ENCODE measurements at places on chromosomes 2 and 18. TPM values are rescaled to one million over a fixed set of nuclear protein-coding genes. Genes with fewer than 3 reads are reported as not detected.

DNA sequence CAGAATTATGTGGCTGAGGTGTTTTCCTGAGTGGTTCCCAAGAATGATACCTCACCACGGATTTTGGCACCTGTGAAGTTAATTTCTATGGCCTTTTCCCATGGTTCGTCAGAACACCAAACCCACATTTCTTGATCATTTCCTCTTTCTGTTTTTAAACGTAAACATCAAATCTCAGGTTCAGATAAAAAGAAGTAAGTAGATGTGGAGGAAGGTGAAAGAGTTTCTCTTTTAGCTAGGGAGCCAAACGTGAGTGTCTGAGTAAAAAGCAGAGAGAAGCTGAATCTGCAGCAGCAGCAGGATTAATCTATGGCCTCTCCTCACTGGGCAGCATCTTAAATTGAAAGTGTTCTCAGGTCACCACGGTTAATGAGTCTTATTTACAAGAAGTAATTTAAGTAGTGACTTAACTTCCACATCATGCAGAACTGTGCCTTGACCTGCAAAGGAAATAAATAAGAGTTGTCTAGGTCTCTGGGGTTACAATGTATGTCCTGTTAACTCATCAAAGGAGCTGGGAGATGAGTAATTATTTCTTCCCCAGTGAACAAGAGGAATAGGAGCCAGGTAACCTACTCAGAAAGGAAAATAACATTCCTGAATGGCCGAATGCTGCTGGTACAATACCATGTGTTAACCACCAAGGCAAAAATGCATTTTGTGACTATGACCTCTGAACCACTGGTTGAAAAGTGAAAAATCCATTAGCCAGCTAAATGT is 139.6 kb upstream of the NETO1 start:
- no peak for DNase-seq

COL4A4 gene
- polyA plus RNA-seq: 0.08 TPM

DNA sequence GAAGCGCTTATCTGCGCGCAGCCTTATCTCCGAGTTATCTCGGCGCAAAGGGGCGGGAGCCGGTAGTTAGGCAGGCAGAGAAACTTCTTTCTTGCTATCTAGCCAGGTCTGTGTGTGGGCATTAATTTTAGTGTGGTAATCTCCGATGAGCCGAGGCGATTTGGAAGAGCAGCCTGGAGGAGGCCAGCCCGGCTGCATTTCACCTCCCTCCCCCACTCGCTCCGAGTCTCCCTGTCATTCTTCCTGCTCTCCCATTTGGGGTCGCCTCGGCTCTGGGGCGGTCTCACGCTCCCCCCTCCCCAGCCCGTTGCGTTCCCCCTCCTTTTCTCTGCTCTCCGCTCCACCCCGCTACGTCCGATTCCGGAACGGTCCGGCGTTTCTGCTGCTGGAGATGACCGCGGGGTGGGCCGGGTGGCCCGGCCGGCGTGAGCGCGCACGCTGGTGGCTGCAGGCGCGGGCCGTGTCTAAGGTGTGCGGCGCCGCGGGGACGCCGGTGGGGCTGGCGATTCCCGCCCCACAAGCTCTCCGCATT is 566 bp downstream of the GATA6 start:
- DNase-seq: no peak

SLC4A3 gene
- 12.8 TPM for polyA plus RNA-seq

- DNase-seq: no peak
These were observed 222.8 kb upstream of the CDH7 start for GRCh38 chr18:65527879-65528633.

UGT1A4 gene
- not detected for polyA plus RNA-seq

DNA sequence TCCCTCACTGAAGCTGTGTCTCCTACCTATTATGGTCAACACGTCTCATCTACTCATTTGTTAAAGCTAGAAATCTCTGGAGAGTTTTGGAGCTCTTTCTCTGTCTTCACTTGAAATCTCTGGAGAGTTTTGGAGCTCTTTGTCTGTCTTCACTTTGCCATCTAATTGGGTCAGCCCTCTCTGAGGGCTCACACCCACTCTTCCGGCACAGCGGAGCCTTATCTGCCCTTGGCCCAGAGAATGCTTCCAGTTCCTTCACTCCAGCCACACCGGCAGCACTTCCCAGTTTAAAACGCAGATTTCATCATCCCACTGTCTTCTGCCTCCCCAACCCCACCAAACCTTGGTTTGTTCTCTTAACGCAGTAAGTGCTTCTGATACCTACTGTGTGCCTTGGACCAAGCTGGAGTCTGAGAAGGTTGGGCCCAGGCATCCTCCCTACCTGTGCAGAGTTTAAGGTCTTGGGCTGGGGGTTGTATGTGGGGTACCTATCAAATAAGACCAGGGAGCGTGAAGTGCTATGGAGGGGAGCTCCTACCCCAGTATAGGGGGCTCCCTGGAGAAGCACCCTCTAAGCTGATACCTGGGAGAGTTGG is 5.0 kb downstream of the HPCAL1 start:
- no peak for DNase-seq

C2orf15 gene
- polyA plus RNA-seq: 0.56 TPM

DNA sequence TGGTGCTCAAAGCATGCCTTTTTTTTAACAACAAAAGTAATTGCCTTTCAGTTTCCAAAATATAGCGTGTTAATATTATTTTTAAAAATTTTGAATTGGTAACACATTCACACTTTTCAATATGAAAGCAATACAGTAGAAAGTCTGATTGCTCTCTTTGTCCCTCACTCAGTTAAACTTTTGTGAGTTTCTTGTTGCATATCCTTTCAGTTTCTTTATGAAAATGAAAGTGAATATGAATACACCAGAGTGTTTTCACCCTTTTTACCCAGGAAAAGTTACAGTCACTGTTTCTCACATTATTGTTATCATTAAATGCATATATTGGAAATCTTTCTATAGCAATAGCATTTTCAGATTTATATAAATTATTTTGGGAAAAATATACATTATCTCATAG is 377.4 kb upstream of the CRIM1 start:
- no peak for DNase-seq

DNA sequence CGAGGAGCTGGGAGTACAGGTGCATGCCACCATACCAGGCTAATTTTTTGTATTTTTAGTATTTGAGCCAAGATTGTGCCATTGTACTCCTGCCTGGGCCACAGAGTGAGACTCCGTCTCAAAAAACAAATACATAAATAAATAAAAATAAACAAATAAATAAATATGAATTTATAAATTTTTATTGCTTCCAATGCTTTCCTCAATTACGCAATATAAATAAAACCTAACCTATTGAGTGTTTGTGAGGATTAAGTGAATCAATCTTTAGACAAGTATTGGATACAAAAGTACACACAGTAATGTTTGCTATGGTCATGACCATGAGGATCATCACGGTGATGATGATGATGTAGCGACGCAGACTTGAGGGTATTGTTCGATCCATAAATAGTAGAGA is 257.4 kb downstream of the ASXL3 start:
- no peak for DNase-seq

GRCh38 chr18:23617412-23618014 is 31.2 kb upstream of the NPC1 start:
- DNase-seq: no peak
